ENCODE measurements at places on chromosomes 7 and 10.

- no peak for DNase-seq
Measured at GRCh38 chr10:14330388-14331061, at the start of gene FRMD4A. FRMD4A (minus strand) TSS chr10:14330924.

DNA sequence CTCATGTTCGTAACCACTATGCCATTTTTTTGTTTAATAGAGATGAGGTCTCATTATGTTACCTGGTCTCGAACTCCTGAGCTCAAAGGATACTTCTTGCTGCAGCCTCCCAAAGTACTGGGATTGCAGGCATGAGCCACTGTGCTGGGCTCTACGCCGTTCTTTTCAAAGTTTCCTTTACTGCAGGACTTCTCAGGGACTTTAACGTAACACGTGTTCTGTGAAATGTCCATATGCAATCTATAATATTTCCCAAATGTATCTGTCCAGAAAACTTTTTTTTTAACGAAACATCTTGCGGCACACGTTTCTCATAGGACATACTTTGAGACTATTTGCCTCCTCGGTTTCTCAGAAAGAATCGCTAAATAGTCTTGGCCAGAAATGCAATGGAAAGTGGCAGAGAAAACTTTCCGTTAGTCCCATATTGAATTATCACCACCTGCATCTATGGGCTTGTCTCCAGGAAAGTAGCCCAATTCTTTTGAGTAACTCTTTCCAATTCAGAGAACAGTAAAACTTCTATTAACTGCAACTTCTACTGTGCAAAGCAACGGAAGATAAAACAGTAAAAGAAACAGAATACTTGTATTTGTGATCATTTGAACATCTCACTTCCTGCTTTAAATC, 96.3 kb downstream of the ELMO1 start:
- no peak for DNase-seq

DNA sequence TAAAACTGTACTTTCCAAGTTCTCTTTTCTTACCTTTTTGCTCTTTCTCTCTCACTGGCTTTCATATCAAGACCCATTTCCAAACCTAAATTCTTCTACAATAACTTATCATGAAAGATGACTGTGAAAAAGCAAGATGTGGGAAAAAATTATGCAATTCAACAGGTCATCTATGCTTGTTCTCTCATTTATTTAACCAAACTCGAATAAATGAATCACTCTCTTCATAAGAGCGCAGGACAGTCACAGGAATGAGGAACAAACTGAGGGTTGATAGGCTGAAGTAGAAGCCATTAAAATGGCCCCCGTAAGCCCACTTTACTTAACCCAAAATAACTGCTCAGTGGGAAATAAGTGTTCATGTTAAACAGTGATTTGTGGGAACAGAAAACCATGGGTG, 1289.7 kb upstream of the SORCS1 start:
- no peak for DNase-seq

GRCh38 chr7:123757095-123757494, 8.3 kb upstream of the WASL start:
- no peak for DNase-seq

GRCh38 chr7:142158736-142159496, 47.4 kb downstream of the MGAM2 start:
- DNase-seq = no peak

DNA sequence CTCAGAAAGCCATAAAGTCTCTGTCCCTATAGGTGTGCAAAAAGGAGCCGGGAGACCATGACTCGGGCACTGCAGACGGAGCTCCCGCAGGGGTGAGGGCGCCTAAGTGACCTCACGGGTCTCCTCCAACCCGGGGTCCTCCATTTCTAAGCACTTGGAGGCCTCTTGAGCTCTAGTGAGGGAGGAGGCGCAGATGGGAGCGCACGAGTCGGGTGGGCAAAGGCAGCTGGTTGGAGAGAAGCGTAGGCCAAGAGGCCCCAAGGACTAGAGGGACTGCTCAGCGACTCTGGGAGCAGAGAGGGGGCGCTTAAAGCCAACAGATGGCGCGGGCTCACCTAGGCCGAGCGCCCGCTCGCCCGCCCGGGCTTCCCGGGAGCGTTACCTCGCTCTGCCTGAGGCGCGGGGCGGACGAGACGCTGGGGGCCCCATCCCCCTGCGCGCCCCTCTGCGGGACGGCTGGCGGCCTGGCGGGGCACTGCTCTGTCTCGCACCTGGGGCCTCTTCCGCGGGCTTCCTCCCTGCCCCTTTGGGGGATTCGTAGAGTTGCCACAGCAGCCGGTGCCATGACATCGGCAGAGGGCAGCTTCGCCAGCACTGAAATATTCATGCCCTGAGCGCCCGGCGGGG, 523 bp upstream of the CDH23 start:
- peak; percentile 77 for DNase-seq

DNA sequence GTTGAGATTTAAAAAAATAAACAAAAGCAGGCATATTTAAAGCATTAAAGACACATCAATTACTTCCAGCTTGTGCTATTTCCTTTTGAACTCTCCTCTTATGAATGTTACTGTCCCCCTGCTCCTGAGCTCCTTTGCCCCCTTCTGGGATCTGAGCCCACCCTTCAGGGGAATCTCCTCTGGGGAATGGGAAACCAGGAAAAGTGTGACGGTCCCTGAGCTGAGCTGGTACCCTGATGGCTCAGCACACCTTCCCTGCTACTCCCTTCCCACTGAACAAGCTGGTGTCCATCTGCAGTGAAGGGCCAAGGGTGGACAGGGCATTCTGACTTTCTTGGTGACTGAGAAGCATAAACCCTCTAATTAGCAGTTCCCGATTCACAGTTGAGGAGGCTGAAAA, 356.3 kb downstream of the PTEN start:
- DNase-seq = no peak

- DNase-seq = no peak
Measured at GRCh38 chr7:158849768-158850544, 6.4 kb upstream of the DYNC2I1 start.

DNA sequence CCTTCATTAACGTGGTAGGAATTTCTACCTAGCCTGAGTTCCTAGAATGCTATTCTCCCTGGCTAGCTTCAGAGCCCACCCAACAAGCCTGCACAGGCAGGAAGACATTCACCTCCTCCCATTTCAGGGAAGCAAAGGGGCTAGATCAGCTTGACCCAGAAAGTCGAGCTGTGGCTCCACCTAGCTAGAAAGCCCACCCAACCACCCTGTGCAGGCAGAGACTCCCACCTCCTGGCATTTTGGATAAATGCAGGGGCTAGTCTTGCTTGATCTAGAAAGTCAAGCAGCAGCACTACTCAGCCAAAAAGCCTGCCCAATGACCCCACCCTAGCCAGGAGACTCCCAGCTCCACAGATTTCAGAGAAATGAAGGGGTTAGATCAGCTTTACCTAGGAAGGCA, 479.5 kb downstream of the SDK1 start:
- no peak for DNase-seq

DNA sequence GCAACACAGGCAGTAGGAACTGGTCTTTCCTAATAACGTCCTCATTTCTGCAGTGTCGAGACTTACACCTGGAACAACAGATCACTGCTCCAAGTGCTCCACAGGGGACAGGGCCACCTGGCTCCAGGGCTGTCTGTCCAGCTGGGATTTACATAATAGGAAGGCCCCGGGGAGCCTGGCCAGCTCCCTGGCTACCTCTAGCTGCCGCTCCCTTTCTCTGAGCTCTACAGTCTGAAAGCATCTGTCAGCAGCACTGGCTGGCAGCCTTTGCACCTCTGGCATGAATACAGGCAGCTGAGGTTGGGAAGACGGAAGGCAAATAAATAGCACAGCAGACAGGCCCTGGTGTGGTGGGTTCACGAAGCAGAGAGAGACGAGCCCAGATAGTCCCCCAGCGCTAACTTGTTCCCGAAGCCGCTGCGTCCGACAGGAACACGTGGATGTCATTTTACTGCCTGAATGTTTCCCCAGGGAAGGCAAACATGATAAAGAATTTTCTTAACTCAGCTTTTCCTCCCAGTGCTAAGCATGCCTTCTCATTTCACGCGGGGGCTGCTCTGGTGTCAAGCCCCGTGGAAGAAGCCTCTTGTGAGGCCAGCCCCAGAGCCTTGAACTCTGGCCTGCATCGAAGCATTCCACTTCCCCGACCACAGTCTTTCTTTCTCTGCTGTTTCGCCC, 105.4 kb downstream of the ITIH5 start:
- no peak for DNase-seq

DNA sequence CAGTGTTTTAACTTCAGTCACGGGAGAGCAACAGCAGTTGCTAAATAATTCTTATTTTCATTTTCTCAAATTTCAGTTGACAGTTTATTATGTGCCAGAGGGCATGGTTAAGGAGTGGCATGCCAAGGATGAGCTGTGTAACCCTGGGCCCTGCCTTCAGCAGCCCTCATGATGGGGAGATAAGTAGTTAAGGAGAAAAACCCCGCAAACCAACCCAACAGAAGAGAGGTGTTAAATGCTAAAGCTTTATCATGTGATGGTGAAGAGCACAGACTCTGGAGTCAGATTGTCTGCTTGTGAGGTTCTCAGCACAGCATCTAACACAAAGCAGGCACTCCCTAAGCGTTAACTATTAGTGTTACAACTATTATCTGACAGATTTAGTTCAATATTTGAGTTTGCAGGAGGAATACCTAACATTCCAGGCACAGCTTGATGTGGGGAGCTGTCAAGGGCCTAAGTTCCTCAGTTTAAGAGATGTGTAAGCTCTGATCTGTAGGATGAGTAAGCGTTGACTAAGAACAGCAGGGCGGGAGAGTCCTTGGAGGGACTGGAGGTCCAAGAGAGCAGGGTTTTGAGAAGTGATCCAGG, 29.6 kb downstream of the STAM start:
- peak; percentile 78 for DNase-seq

Data from urothelium cell line (cell line).